ENCODE measurements at places on chromosomes 2 and 18.

DNA sequence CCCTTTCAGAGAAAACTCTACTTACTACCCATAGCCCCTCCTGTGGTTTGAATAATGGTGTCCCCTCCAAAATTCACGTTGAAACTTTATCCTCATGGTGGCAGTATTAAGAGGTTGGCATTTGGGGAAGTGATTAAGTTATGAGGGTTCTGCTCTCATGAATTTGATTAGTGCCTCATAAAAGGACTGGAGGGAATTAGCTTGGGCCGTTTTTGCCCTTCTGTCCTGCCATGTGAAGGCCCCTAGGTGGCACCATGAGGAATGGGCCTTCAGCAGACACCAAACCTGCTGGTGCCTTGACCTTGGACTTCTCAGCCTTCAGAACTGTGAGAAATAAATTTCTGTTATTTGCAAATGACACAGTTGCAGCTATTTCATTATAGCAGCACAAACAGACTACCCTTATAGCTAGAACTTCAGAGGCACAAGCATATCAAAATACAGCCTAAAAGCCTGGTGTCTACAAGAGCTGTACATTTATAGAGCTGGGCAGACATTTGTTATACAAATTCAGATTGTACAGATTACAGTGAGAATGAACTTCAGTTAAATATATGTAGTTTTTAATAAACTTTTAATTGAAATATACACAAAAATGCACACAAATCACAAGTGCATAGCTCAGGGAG is 2.6 kb upstream of the PTPN2 start:
- peak; percentile 38 for DNase-seq

- no peak for DNase-seq
Observed at GRCh38 chr18:2510416-2510815, 60.9 kb downstream of the METTL4 start.

- DNase-seq = no peak
Observed at GRCh38 chr2:156935616-156936015, 321.9 kb upstream of the GALNT5 start.

DNA sequence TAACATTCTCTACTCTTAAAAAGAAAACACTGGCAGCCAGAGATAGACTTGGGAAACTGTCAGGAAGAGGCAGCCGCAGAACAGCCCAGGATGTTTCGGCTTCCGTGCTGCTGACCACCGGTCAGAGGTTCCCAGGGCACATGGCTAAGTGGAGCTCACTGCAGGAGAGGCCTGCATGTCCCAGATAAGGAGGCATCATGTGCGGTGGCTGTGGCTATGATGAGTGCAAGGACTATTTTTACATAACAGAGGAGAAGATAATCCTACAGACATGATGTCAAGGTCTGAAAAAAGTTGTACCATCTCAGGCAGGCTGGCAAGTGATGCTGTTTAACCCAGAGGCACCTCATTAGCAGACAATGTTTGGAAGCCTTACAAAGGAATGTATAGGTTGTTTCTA is 252.3 kb downstream of the CYRIA start:
- DNase-seq = no peak

GRCh38 chr2:82055846-82056245 is 1751.3 kb upstream of the LRRTM1 start:
- no peak for DNase-seq

GRCh38 chr2:85727798-85728197 is 26.0 kb upstream of the ATOH8 start:
- DNase-seq = no peak

DNA sequence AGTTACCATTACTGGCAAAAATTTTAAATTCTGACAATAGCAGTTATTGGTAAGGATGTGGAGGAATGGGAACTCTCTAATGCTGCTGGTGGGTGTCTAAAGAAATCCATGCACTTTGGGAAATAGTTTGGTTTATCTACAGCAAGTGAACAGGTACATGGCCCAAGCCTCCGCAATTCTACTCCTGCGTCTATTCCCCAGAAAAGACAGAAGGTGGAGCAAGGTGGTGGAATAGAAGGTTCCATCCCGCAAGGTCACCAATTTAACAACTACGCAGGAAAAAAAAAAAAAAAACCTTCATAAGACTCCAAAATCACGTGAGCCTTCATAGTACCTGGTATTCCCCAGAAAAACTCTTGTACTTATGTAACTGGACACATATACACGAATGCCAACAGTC is 6.5 kb downstream of the CFAP65 start:
- DNase-seq = no peak

- DNase-seq = no peak
Observed at GRCh38 chr2:4404363-4404762, 701.0 kb downstream of the DCDC2C start.

GRCh38 chr18:985212-985661 is 80.6 kb downstream of the ADCYAP1 start:
- DNase-seq = no peak

GRCh38 chr2:86490245-86490644 is 49.1 kb downstream of the KDM3A start:
- DNase-seq = no peak
